ENCODE measurements at places on chromosomes 11 and 22.

GRCh38 chr11:12602421-12602820 lies 71.8 kb upstream of the TEAD1 start:
- no peak for DNase-seq

GRCh38 chr22:30637701-30638114 lies 2.1 kb downstream of the SLC35E4 start:
- DNase-seq = no peak

DNA sequence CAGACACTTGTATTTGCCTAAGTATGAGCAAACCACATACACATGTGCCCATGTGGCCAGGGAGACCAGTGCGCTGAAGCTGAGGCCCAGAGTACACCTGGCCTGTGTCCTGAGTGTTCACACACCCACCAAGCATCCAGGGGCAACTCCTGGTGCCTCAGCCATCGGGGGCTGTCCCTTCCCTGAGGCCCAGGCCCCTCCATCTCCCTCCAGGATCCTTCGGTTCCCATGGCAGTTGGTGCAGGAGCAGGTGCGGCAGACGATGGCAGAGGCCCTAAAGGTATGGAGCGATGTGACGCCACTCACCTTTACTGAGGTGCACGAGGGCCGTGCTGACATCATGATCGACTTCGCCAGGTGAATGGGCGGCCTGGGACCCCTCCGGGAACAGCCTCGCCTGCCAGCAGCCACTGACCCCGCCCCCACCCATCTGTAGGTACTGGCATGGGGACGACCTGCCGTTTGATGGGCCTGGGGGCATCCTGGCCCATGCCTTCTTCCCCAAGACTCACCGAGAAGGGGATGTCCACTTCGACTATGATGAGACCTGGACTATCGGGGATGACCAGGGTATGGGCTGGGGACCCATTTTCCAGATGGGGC lies 6.5 kb upstream of the SMARCB1 start:
- no peak for DNase-seq

DNA sequence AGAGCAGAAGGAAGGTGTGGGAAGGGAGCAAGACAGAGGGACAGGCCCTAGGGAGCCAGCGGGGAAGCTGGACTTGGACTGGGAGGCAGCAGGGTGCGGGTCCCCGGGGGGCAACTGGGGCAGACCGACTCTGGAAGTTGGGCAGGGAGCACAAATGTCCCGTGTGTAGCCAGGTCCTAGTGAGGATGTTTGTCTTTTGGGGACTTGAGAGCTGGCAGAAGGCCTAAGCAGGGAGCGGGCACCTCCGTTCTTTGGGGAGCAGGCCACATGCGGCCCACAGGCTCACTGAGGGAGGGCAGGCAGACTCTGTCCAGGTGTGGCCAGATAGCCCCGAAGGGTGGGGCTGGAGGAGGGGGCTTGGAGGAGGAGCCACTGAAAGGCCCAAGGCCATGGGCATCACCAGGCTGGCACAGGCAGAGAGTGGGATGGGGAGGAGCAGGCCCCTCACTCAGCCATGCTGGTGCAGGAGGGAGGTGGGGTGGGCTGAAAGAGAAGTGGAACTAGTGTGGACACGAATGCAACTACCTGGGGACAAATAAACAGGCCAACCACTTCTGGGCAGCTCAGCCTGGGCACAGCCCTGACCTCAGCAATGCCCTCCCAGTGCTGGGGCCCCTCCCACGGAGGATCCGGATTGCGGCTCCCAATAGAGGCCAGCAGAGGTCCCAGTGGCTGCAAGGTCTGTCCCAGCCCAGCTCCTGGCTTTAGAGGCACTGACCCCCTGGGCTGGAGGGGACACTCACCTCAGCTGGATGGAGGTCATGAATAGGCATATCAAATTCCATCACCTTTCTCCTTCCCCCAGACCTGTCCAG lies 1.3 kb upstream of the SCARF2 start:
- DNase-seq = no peak

- no peak for DNase-seq
Measured at GRCh38 chr11:39205236-39205995, 2254.0 kb downstream of the LRRC4C start.

- DNase-seq = no peak
Measured at GRCh38 chr11:35933320-35933871, 10.5 kb upstream of the LDLRAD3 start.

- no peak for DNase-seq
Measured at GRCh38 chr11:134371436-134372185, 39.8 kb downstream of the GLB1L2 start.

GRCh38 chr11:93054881-93055280 lies 85.4 kb downstream of the MTNR1B start:
- DNase-seq = no peak

DNA sequence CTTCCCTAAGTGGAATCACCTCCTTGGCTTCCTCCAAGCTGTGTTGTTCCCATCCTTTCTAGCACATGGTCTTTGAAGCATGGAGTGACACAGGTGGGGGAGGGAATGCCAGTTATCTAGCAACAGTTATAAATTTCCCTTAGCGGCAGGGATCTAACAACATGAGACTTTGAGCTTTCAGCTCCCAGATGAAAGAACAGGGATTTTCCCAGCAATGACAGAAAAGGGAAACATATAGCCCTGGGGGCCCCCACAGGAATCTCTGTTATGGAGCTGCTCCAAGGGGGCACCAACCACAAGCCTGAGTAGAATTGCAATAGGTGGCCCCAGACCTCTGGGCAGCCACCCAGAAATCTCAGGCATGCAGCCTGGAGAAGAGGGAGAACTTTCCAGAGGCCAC lies 163.0 kb downstream of the GRIK4 start:
- DNase-seq = no peak

DNA sequence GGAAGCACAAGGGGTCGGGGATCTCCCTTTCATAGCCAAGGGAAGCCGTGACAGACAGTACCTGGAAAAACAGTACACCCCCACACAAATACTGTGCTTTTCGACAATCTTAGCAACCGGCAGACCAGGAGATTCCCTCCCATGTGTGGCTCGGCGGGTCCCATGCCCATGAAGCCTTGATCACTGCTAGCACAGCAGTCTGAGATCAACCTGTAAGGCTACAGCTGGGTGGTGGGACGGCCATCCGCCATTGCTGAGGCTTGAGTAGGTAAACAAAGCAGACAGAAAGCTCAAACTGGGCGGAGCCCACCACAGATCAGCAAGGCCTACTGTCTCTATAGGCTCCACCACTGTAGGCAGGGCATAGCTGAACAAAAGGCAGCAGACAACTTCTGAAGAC lies 180.2 kb upstream of the SOX6 start:
- no peak for DNase-seq

DNA sequence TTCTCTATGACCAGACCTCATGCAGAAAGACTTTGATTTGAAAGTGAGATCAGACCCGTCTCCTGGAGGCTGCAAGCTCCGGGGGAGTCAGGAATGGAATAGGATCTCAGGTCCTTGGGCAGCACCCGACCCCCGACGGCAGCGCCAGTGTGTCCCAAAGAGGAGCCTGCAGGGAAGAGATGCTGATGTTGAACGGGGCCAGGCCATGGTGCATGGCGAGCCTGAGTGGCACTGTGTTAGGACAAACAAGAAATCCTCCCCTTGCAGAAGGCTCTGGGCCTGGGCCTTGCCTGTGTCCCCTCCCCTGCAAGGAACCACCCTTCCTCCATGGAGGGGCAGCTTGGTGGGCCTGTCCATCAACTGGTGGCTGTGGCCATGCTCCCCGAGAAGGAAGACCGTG lies 20.1 kb upstream of the SYT8 start:
- no peak for DNase-seq
